ENCODE measurements at places on chromosomes 2 and 18.

DNA sequence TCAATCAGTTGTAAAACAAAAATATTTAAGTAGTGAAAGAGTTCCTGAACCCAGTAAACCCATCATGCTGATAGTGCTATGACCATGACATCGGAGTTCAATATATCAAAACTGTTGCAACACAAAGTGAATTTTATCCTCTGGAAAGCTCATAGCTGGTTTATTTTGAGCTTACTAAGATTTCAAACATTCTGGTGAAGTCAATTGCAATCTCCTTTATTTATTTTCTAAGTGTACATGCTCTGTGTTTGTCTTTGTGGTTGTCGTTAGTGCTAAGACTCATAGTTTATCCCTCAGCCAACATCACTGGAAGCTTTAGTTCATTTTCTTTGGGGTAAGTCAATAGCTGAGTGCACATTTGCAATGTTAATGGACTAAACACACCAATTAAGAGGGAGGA, 91.9 kb downstream of the QPCT start:
- DNase-seq, result no peak

DNA sequence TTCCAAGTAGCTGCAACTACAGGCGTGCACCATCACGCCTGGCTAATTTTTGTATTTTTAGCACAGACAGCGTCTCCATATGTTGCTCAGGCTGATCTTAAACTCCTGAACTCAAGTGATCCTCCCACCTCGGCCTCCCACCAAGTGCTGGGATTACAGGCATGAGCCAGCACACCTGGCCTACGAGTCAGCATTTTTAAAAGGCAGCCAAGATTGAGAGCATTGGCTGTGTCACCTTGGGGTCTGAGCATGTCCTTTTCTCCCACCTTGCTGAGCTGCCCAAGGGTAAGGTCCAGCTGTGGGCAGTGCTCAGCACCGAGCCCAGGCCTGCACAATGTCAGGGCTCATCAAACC, 142.8 kb upstream of the LMAN1 start:
- no peak for DNase-seq

- no peak for DNase-seq
These were observed 1753.5 kb upstream of the CELF4 start for GRCh38 chr18:39319141-39319540.

DNA sequence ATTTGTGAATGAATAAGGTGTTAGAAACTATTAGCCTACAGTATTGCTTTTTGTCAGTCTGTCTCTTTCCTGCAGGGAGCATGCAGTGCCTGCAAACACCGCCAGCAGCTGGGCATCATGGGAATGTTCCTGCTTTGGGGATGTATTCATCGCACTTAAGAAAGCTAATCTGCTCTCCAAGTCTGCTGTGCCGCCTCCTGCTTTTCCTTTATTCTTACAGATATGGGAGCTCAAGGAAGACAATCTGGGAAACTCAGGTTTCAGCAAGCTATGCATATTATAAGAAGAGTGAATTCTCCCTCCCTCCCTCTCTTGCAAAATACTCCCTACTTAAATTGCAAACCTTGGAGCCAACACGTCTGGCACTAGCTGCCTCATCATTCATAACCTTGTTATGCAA, 479.2 kb upstream of the ACVR2A start:
- no peak for DNase-seq

GRCh38 chr2:220473611-220474010, 846.2 kb downstream of the SLC4A3 start:
- no peak for DNase-seq

GRCh38 chr2:14756981-14757657, 124.6 kb downstream of the LRATD1 start:
- no peak for DNase-seq

GRCh38 chr2:109128048-109128615, 873 bp upstream of the SH3RF3 start:
- no peak for DNase-seq

DNA sequence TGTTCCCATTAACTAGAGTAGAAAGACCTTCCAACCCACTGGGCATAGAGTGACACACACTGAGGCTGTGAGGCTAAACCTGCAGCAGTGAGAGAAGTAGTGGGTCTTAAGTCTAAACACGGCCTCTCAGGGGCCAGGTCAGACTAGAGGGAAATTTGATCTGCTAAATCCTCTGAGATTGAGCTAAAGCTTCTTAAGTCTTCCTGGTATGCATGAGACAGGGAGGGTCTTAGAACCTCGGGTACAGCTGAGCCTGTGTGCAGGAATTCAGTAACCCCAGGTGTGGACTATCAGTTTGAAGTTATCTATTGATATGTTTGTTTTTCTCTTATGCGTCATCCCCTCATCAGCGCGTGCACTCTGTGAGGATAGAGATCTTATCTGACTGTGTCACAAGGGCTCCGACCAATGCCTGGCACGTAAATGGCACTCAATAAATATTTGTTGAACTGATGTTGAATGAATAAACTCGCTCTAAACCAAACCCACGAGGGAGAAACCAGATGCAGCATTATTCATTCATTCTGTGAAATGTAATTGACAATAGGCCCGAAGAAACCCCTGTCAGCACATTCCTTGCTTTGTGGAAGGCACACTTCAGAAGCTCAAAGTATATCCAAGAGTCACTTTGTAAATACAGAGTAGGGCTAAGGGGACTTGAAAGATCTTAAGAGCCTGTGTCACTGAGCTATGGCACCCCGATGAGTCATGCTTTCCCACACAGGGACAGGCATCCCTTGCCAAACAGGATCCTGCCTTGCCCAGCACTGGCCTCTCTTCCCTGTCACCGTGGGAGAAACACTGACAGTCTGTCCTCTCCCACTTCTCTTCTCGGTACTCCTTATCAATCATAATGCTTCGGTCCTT, 21.7 kb upstream of the RAB10 start:
- no peak for DNase-seq

- no peak for DNase-seq
These were observed 82.4 kb downstream of the AGPS start for GRCh38 chr2:177474998-177475397.

- DNase-seq, result no peak
These were observed 1096.1 kb upstream of the NXPH2 start for GRCh38 chr2:139876321-139876720.

DNA sequence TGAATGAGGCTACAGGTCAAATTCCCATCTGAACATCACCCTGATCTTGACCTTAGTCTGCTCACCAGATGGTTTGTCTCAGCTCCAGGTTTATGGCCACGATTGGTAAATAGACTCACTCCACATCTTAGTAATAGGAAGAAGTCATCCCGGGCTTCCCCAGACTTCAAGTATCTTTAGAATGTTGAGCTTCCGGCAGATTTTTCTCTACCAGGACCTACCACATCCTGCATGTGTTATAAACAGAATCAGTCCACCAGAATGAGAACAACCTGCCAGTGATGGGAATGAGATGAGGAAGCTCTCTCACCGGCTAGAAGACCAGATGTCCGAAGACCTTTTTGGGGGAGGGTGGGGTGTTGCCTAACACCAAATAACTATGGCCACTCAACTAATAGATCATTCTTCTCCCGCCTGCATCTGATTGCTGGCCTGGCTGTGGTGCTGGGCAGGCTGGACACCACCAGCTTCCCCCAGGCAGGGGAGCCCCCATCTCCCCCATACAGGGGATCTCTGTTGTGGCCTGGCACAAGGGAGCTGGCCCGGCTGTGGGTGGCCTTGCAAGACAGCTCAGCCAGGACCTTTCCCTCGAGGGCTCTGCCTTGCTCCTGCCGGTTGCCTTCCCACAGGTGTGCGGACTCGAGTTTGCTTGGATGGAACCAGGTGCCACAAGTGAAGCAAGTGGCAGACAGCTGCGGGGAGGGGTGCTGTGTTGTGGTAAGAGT, 88.5 kb downstream of the SH3RF3 start:
- DNase-seq, result no peak

DNA sequence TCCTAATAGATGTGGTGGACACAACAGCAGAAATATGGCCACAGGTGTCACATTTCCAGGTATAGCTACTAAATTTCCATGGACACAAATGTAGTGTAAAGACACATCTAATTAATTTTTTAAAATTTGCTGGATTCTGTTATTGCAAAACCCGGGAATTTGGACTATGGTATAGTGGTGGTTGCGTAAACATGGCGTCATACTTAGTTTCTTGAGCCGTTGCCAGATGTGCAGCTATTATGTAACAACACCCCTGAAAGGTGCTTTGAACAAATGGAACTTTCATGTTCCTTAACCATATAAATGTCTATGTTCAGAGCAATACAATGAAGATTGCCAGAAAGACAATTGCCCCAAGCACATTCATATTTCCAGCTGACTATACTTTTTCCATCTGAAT, 85.9 kb downstream of the HRH4 start:
- DNase-seq, result no peak

DNA sequence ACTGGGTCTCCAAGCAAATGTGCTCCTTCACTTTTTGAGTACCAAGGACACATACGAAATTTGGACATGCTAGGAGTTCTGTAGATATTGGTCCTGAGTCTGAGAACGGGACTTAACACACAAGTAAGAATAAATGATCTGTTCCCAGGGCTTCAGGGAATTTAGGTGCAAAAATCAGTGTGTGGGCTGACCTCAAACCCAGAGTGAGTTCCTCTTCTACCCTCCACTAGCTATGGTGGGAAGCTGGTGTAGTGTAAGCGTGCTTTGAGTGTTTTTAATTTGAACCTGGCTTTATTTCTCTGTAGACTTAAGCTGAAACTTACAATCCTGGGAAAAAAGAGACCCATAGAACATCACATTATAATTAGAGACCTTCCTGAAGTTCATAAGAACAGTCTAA, 50.5 kb downstream of the MYO3B start:
- no peak for DNase-seq

DNA sequence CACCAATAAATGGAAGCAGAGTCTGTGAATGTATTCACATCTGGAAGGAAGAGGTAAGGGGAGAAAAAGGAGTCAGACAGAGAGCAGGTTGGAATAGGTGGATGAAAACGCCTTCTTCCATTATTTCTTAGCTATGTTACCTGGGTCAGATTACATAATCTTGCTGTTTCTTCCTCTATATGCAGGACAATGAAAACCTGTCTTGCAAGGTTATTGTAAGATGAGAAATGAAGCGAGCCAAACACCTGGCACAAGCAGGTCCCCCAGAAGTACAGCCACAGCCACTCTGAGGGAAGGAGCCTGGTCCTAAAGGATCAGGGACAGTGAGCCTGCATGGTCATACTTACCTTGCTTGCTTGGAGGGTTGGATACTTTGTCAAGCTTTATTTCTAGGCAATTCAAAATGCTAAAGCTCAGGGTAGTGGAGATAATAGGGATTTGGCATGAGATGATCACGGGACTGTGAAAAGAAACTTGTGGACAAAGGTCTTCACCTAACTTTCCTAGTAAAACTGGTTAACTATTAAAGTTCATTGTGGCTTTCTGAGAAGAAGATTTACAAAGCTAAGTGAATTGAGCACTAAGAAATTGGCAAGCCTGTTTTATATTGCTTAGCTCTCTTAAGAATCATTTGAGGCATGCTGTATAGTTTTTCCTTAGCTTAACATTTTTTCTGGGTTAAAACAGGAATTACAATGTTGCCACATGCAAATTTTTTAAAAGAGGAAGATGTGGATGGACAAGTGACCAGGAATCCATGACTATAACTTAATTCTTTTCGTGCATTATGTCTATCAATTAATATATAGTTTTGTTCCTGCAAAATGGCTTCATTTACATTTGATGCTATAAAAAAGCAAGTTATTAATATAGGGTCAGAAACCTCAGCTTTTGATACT, 15.7 kb upstream of the PLA2R1 start:
- no peak for DNase-seq

DNA sequence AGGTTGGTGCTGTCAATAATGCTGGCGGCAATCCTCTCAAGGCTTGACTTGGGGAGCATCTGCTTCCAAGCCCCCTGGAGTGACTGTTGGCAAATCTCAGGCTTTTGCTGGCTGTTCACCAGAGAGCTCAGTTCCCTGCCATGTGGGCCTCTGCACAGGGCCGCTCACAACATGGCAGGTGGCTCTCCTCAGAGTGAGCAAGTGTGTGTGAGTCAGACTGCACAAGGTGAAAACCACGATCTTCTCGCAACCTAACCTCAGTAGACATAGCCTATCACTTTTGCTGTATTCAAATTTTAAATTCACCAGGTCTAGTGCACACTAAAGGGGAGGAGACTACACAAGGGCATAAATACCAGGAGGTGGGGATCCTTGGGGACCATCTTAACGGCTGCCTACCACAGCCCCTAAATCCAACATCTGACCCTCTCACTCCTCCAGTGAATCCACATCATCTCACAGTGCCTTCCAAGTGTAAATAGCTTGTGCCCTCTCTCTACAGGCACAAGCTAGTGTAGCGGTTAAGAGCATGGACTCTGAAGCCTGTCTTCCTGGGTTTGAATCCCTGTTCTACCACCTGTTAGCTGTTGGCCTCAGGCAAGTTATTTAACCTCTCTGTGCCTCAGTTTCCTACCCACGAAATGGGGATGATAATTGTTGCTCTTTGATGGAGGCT, 187.7 kb upstream of the CXCR4 start:
- no peak for DNase-seq

GRCh38 chr2:113166187-113166645, 7.6 kb upstream of the PSD4 start:
- no peak for DNase-seq

- DNase-seq, result no peak
These were observed 31.0 kb upstream of the MSH6 start for GRCh38 chr2:47751856-47752414.

DNA sequence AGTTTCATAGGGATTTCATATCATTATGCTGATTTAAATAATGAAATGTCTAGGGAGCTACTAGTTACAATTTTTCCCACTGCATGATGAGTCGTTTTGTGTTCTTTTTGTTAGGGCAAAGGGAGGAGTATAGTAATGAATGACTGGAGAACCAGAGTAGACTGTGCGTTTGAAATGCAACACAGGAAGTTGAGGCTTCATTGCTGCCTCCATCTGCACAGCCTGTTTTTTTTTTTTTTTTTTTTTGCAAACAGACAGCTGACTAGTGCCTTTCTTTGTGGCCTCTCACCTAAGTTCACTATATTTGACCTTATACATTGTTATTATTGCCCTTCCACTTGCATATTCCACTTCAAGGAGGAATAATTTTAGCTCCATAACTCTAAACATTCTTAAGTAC, 286.7 kb upstream of the LRRTM1 start:
- DNase-seq, result no peak

GRCh38 chr18:26639149-26639548, 90.8 kb upstream of the KCTD1 start:
- DNase-seq, result no peak

GRCh38 chr2:69428981-69429380, 8.3 kb downstream of the NFU1 start:
- no peak for DNase-seq

GRCh38 chr2:215737477-215737876, 275.9 kb downstream of the MREG start:
- no peak for DNase-seq

GRCh38 chr2:41448221-41448620, 599.6 kb upstream of the PKDCC start:
- no peak for DNase-seq

DNA sequence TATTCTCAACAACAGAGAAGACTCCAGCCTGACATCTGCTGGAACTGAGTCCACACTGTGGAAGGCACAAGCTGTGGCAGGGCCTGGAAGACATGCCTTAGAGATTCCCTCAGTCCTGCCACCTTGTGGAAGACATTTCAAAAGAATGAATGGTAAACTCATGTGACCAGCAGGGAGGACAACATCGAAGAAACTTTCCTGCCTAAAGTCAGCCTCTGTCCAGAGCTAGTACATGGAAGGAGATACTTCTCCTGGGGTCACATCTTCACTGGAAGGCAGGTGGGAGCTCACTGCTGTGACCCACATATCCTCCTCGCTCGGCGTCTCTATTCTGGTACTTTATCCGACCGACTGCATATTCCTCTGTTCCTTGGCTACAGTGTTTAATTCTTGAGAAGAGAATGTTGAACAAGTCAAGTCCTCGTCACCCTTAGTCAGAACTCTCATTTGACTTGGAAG, 59.5 kb downstream of the PUM2 start:
- no peak for DNase-seq

- no peak for DNase-seq
These were observed 48.8 kb downstream of the ADNP2 start for GRCh38 chr18:80157708-80158343.
